Type B pancreatic cell (in vitro differentiated cells): ENCODE measurements at places on chromosomes 12 and 14.

DNA sequence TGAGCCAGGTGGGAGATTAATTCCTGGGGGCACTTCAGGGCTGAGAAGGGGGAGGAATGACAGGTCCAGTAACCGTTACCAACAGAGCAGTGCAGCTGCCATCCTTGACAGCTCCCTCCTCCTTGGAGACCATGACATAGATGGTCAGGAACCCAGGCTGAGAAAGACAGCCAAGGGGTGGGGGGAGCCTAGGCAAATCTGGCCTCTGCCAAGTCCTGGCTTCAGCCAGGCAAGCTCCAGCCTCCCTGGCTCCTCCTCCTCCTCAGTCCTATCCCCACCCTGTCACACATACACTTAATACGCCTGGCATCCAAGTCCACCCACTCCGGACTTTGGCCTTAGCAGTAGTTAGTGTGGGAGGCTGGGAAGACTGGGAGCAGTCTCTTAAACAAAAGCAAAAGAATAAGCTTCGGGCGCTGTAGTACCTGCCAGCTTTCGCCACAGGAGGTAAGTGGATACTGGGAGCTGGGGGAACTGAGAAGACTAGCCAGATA is at the start of gene RDH5:
RDH5 (plus strand) TSS at position 323 of the 494 bp plus-strand sequence. CDS start 792 bp downstream, outside the sequence.
- no peak for DNase-seq

DNA sequence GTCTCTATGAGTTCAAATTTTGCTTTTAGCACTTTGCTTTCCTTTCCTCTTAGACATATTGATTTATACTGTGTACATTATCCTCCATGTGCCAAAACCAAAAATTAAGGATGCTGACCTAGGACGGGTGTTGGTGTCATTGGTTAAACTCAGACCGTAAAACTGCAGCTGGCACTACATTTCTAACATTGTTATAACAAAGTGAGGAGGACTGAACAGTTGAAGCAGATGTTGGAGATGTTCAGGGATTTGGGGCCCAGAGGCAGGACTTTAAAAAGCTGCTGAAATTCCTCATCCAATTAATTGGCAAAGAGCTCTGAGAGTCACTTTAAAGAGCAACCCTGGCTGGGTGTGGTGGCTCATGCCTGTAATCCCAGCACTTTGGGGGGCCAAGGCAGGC is 72.4 kb downstream of the TMTC1 start:
- no peak for DNase-seq

DNA sequence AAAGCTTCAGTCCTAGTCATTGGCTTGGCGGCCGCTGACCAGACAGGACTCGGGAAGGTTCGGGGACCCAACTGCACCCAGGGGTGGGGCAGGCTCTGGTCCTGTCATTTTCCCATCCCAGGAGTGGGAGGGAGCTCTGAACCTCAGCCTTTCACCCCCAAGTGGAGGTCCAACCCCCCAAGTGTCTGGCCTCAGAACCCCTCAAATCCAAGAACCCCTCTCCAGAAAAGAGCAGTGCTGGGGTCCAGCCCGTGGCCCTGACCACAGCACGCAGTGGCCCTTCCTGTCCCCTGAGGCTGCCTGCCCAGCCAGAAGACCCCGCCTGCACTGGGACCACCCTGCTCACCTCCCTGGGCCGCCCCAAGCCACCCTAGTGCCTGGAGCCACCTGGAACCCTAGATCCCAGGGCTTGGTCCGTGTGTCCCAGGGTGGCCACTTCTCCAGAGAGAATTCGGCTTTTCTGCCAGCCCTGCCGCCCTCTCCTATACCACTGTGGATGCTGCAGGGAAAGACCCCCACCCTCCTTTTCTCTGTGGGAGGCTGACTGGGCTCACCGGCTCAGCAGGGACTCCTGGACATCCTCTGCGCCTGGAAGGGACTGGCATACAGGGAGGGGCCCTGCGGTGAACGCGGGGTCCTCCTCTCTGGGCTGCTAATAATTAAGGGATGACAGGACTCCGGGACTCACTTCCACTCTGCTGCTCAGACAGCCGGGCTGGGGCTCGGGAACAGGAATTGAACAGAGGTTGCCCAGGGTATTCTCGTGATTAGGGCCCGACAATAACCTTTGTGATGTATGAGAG is 326.9 kb upstream of the SFSWAP start:
- DNase-seq: no peak

DNA sequence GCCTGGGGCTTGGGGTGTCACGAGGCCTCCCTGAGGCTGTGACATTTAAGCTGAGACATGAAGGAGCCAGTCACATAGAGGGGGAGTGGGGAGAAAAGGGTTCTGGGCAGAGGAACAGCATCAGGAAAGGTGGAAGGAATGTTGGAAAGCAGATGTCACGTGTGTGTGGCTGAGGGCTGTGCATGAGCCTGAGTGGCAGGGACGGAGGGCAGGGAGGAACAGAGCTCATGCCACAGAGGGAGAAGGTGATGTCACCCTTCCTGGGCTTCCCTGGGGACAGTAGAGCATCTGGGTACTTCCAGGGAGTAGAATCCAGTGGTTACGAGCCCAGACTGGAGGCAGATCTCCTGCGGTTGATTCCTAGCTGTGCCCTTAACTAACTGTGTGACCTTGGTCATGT is 32.0 kb upstream of the JDP2 start:
- DNase-seq: no peak

DNA sequence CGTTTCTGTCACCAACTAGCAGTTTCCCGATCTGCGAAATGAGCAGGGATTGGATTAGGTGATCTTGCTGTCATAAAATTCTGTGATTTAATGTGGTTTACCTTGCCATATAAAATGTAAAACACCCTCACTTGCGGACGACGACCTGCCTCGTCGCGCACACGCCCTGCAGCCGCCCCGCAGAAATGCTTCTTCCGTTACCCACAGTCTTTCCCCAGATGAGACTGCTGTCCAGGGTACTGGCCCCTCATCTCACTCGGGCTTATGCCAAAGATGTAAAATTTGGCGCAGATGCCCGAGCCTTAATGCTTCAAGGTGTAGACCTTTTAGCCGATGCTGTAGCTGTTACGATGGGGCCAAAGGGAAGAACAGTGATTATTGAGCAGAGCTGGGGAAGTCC is 17.7 kb upstream of the FOXJ2 start:
- no peak for DNase-seq
